ENCODE measurements at places on chromosomes 5 and 9. TPM values are rescaled to one million over a fixed set of nuclear protein-coding genes. Genes with fewer than 3 reads are reported as not detected.

DNA sequence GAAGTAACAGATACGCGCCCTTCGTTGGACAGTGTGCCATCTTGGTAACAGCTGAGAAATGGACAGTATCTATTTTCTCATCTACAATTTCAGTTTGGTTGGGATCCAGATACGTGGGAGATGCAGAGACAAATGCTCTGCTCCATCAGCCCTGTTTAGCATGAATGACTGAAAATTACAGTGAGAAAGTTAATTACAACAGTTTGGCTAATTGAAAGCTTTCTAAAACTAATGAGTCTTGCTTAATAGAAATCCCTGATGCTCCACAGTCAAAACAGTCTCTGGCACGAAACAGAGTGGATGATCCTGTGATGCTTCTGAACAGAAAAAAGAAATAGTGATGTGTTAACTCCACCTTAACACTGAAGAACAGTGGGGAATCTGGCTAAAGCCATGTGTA is 140.2 kb downstream of the DNAH5 start:
- DNase-seq, result no peak

GRCh38 chr5:150658699-150659265 is 2.3 kb upstream of the MYOZ3 start:
- DNase-seq, result no peak

Gene DPM2
- total RNA-seq, result 76.4 TPM

Gene PCDHA1
- total RNA-seq, result not detected

Gene GZMA
- 1,076 TPM for total RNA-seq

Measured in naive thymus-derived CD4-positive, alpha-beta T cell (primary cell).